ENCODE measurements at places on chromosomes 5 and 9.

- no peak for DNase-seq
Observed at GRCh38 chr5:158162479-158163034, 303.6 kb upstream of the CLINT1 start.

- no peak for DNase-seq
Observed at GRCh38 chr5:72235725-72236124, 84.3 kb downstream of the MRPS27 start.

GRCh38 chr9:30534455-30534854 lies 1850.0 kb upstream of the ACO1 start:
- no peak for DNase-seq

DNA sequence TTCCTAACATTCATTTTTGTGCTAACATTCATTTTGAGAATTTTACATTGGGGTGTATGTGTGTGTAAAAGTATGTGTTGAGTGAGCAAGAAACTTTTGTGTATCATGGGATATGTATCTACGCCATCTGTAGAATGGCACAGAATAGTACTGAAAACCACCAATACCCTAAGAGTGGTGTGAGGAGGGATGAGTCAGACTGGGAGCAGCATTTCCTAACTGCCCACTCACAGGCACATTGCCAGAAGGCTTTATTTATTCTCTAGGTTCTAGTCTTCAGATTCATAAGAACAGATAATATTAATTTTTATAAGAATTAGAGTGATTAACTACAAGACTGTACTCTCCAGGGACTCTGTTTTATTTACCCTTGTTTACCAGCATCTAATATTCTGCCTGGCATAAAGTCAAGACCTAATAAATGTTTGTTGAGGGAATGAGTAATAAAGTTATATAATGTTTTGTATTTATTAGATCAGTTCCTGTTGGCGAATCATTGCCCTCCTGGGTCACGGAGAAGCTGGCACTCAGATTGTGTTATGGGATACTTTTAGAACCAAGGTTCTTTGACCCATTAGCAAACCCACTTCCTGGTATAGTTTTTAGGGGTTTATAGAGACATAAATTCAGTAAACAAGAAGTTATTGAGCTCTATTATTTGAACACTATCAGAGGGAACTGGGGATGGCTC lies 159.1 kb upstream of the PPP2R2B start:
- DNase-seq, result no peak

- DNase-seq, result no peak
Observed at GRCh38 chr5:33223563-33224284, 217.0 kb upstream of the TARS1 start.

DNA sequence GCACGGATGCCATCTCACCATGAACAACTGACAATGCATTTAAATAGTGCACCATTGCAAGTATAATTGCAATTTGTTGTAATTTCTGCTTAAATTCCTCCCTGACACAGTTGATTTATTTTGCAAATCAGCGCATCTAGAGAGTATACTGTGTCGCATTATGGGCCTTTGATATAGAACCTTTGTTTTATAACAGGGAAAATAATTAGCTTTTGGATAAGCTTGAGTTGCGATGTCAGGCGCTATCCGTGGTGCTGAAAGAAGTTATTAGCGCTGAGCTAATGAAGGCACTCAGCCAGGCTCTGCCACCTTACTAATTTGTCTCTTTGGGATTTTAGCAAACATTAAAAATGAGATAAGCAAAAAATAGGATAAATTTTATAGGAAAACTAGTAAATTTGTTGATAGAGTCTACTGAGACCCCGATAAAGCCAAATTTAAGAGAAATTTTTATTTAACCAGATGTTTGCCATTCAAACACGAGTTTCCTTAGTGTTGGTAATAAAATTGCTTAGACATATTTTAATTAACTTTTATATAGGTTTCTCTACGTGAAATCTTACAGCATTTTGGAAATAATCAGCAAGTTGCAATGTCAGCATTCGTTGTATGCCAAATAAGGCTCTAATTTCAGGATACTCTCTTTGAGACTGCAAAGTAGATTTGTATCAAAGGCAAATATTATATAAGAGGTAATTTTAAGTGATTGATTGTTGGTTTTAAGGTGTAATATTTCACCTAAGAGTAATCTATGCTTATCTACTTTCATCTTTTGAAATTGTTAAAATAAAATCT lies 355.5 kb downstream of the TLR4 start:
- DNase-seq, result peak; percentile 25

GRCh38 chr5:76820526-76820890 lies 1.7 kb downstream of the F2RL1 start:
- DNase-seq, result no peak

DNA sequence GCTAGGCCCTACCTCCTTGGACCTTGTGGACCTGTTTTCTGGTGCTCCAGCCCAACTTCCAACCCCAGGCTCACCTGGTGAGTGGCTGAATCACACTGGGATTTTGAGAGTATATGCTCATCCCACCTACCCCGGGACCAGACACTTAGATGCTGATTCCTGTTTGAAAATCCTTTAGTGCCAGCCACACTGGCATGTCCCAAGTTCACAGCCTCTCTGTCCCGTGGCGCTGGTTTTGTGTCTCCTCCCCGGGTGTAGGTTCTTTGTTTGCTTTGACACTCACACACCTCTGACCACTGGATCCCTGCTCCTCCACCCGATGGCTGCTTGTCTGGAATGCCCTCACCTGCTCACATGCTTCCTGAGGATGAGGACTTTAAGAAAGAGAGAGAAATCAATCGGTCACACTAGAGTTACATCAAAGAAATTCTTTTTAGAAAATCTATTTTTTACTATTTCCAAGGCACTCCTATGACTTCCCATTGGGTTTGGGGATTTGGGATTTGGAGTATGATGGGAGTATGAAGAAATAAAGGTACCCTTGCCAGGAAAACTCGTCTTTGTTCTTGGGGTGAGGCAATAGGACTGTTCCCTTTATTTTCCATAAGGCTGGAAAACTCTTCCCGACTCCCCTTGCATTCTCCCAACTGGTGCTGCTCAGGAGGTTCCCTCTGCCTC lies 7.3 kb upstream of the SLC25A48 start:
- peak; percentile 16 for DNase-seq

GRCh38 chr5:1168796-1169195 lies 32.6 kb upstream of the SLC6A19 start:
- DNase-seq, result no peak

DNA sequence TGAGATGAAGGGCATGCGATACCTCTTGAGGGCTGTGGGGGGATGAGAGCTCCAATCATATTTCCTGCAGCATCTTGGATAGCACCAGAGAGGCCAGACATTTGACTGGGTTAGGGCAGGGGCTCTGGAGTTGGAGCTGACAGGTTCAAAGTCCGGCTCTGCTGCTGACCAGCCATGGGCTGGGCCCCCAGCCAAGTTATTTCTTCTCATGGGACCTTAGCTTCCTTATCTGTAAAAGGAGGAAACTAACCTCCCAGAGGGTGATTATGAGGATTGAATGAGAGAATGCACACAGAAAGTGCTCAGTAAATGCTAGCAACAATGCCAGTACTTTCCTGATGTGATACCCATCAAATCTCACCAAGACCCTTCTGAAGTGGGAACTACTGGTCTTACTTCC lies 65.2 kb upstream of the SLC25A51 start:
- no peak for DNase-seq

DNA sequence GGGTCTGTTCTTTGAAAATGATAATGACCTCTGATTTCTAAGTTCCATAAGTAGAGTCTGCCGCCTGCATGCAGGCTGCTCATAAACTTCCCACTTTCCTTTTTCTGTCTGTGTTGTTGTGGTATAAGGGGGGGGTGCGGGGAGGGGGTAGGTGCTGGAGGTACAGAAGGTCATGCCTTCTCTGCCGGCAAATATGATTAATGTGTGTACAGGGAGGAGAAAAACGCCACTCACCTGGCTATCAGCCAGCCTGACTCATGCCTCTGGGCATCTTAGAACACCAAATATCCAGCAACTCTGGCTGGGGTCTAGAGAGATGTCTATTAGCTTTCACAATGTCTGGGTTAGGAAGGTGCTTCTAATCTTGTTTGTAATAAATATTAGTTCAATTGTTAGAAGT lies 128.3 kb downstream of the EFNA5 start:
- DNase-seq, result no peak

GRCh38 chr5:122019919-122020590 lies 58.0 kb downstream of the LOX start:
- DNase-seq, result no peak

GRCh38 chr5:95739857-95740256 lies 8.7 kb downstream of the RHOBTB3 start:
- DNase-seq, result no peak
